Karpas-422 (cell line): ENCODE measurements at places on chromosomes 1 and 21. TPM values are rescaled to one million over a fixed set of nuclear protein-coding genes. Genes with fewer than 3 reads are reported as not detected.

The AKR1A1 gene
- 79.0 and 120 TPM in 2 replicates for total RNA-seq

The DCST1 gene
- total RNA-seq: not detected in 2 replicates

The DMBX1 gene
- total RNA-seq: not detected in 2 replicates

DNA sequence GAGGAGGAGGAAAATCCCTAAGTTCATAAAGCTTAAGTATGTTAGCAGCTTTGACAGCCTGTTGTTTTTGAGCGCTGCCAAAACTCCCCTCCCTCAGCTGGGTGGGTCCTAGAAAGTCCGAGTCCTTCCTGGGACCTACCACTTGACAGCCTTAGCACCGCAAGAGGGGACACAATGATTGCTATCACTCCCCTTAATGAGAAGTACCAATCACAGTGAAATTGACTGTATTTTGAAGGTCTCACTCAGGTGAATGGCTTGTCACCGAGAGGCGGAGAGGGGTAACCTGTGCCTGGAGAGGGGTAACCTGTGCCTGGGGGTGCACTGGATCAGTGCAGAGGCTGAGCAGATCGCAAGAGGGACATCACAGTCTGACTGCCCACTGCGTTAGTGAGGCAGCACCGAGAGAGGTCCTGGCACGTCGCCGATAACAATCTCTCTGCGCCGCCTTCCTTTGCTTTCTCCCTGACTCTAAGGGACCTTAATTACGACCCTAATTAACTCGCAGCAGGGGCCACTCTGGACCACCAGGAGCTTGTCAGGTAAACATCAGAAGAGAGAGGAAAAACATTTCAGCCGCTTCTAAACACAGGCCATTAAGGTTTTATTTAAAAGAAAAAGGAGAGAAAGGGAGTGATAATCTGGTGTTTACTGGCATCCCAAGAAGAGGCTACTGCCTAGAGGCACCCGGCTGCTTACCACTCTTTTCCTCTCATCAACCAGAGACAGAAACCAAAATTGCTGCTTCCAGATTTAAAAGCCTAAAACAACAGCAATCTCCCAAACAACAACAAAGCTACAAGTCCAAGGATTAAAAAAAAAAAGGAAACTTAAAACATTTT lies 25.7 kb upstream of the KCNK1 start:
- 0 out of 2 replicates have a peak, but pooled peaks cover 3% of the 10 kb centered on the region for H3K27me3 ChIP-seq
- no peak overlapping the region for H3K27ac ChIP-seq
- no peaks in the 10 kb centered on the region for H3K36me3 ChIP-seq
- H3K4me3 ChIP-seq: no peak overlapping the region
- no peaks in the 10 kb centered on the region for H3K4me1 ChIP-seq
- no peak for DNase-seq

GRCh38 chr1:17274186-17275170 lies 25.6 kb downstream of the PADI3 start:
- peak; percentile 84 for DNase-seq
- H3K4me3 ChIP-seq: no peak overlapping the region
- no peaks in the 10 kb centered on the region for H3K27me3 ChIP-seq
- H3K36me3 ChIP-seq: no peaks in the 10 kb centered on the region
- no peaks in the 10 kb centered on the region for H3K4me1 ChIP-seq

- DNase-seq: no peak
- no peak overlapping the region for H3K27ac ChIP-seq
- H3K4me3 ChIP-seq: no peak overlapping the region
- H3K4me1 ChIP-seq: no peaks in the 10 kb centered on the region
- no peaks in the 10 kb centered on the region for H3K27me3 ChIP-seq
Observed at GRCh38 chr1:13820055-13820454, 120.1 kb downstream of the PRDM2 start.

- no peak overlapping the region for H3K4me3 ChIP-seq
- no peaks in the 10 kb centered on the region for H3K27me3 ChIP-seq
- peak overlapping the region; percentile 47 for H3K27ac ChIP-seq
Observed at GRCh38 chr1:42260376-42261070, 74.5 kb downstream of the FOXJ3 start.

The OR2L3 gene
- not detected in 2 replicates for total RNA-seq

The FCGR3B gene
- total RNA-seq: not detected in 2 replicates

The PINK1 gene
- total RNA-seq: 4.0 and 8.5 TPM in 2 replicates

- no peak overlapping the region for H3K27ac ChIP-seq
- no peak for DNase-seq
- H3K36me3 ChIP-seq: no peaks in the 10 kb centered on the region
- no peaks in the 10 kb centered on the region for H3K27me3 ChIP-seq
Observed at GRCh38 chr1:151914076-151914475, 4.8 kb upstream of the THEM4 start.

DNA sequence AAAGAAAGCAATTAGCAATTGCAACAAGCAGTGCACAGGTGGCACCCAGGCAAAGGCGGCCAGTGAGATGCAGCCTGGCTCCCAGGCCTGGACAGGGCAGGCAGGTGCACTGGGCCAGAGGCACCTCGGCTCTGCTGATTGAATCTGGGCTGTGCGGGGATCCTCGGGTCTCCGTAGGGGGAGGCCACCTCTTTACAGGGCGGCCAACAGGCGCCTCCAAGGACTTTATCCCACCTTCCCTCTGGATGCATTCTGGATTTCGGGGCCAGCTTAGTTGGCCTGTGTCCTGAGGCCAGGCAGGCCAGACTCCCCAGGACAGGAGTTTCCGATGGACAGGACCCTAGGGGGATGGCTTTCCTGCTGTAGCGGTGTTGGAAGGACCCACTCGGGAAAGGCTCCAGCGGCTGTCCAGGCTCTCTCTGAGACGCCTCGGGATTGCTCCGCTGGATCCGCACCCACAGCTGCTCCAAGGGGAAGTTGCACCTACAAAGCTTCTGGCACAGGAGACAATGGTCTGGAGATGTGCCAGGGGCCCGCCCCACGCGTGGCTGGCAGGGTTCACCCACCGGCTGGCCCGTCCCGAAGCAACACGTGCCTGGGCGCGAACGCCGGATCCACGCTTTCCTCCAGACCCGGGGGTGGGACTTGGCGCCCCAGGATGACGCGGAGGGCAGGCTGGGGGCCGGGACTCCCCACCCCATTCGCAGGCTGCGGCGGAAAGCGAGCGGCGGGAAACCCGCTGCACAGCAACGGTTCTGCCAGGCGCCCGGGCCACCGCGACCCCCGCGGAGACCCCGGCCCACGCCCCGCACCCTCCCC lies 810 bp downstream of the SLC19A1 start:
- no peaks in the 10 kb centered on the region for H3K36me3 ChIP-seq
- H3K4me1 ChIP-seq: peaks cover 7% of the 10 kb centered on the region
- no peak overlapping the region for H3K27ac ChIP-seq
- peak overlapping the region; percentile 76 for H3K4me3 ChIP-seq
- H3K27me3 ChIP-seq: no peaks in the 10 kb centered on the region

GRCh38 chr1:41633764-41634163 lies 149.3 kb upstream of the EDN2 start:
- no peak for DNase-seq
- no peaks in the 10 kb centered on the region; the same call in 1 of the 2 replicates for H3K27me3 ChIP-seq
- H3K4me1 ChIP-seq: no peaks in the 10 kb centered on the region
- no peaks in the 10 kb centered on the region for H3K36me3 ChIP-seq

The NR5A2 gene
- not detected in 2 replicates for total RNA-seq

- H3K27ac ChIP-seq: no peak overlapping the region
- no peaks in the 10 kb centered on the region for H3K4me1 ChIP-seq
- no peak for DNase-seq
- no peaks in the 10 kb centered on the region for H3K36me3 ChIP-seq
- H3K27me3 ChIP-seq: no peaks in the 10 kb centered on the region
- no peak overlapping the region for H3K4me3 ChIP-seq
Observed at GRCh38 chr1:230210981-230211336, 143.9 kb downstream of the GALNT2 start.

The TMEM240 gene
- total RNA-seq: 2.6 TPM in 1 of 2 replicates, not detected in the other

DNA sequence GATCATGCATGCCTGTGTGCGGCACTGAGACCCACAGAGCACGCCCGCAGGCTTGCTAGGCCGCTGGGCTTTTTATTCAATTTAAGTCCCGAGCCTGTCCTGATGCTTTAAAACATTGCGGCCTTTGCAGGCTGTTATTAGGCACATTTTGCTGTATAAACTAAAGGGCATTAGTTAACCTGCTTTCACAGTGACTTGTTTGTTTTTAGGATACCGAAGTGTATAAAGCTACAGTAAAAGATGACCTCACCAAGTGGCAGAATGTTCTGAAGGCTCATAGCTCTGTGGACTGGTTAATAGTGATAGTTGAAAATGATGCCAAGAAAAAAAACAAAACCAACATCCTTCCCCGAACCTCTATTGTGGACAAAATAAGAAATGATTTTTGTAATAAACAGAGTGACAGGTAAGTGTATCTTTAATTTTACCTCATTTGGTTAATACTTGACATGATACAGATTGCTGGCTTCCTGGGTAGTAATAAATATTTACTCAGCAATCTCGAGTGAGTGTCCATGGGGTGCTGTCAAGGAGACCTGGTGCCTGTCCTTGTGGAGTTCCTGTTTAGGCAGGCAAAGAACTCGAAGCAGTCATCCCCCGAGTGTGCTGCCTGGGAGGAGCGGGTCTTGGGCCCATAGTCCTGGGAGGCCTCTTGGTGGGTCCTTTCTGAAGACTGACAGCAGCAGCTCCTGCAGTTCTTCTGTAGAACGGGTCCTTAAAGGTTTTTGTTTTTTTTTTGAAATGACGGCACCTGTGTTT lies 40.1 kb downstream of the TRAPPC10 start:
- H3K27ac ChIP-seq: no peak overlapping the region
- no peak overlapping the region for H3K4me3 ChIP-seq
- peaks cover 3% of the 10 kb centered on the region; the same call in 1 of the 2 replicates for H3K36me3 ChIP-seq
- no peaks in the 10 kb centered on the region for H3K4me1 ChIP-seq
- H3K27me3 ChIP-seq: no peaks in the 10 kb centered on the region

The CDC42SE1 gene
- 90.8 and 100 TPM in 2 replicates for total RNA-seq

The EDARADD gene
- total RNA-seq: not detected in 2 replicates

The TMEM82 gene
- not detected in 2 replicates for total RNA-seq
